ENCODE measurements at places on chromosomes 1 and 21. TPM values are rescaled to one million over a fixed set of nuclear protein-coding genes. Genes with fewer than 3 reads are reported as not detected.

C1orf94 gene
- not detected for total RNA-seq

DNA sequence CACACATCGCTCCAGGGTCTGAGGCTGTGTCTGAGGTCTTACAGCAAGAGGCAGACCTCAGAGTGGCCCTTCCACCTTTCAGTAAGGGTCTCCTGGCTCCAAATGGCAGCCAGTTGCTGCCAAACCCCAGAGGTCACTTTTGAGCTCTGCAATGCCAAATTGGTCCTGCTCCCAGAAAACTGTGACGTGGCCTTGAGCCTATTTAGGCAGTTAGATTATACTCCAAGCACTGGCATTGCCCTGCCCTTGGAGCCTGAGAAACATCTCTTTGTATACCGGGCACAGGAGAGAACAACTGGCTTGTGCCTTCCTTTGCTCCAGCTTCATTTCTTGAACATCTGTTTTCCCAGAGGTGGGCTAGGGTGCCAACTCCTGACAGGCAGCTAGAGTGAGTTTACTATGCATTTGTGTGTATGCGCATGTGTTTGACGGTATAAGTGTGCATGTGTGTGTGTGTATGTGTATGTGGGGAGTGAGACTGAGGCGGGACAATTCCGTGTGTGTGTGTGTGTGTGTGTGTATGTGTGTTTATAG is 134.5 kb downstream of the IER5 start:
- peak; percentile 45 for DNase-seq

ZZZ3 gene
- 30.3 TPM for total RNA-seq

DNA sequence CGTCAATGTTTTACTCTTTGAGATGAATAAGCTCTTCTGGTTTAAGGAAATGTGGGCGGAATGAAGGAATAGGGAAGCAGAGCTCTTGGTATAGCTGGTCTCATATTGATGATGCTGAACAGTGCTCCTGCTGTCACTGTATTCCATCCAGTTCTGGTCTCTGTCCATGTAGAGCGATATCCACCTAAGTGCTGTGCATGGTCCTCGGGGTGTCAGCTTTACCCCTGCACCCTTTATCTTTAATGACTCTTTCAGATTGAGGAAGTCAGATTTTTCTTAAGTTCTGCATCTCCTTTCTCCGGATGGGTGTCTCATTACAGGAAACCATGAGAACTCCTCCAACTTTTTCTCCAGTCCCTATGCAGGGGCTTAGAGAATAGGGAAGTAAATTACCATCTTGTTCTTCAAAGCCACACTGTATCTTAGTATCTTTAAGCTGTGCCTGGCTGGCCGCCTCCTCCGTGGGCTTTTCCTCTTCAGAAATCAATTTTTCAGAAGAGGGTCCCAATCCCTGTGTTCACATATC is 52.9 kb downstream of the PDE4B start:
- DNase-seq, result no peak

- DNase-seq, result no peak
Observed at GRCh38 chr1:71427066-71427465, 346.2 kb upstream of the ZRANB2 start.

CYP4B1 gene
- 20.4 TPM for total RNA-seq

GRCh38 chr1:73803380-73803779 is 394.6 kb downstream of the LRRIQ3 start:
- no peak for DNase-seq

All from Right ventricle myocardium superior (tissue), 1 donor.